OCI-LY7 (cell line): ENCODE measurements at places on chromosomes 3 and 15.

DNA sequence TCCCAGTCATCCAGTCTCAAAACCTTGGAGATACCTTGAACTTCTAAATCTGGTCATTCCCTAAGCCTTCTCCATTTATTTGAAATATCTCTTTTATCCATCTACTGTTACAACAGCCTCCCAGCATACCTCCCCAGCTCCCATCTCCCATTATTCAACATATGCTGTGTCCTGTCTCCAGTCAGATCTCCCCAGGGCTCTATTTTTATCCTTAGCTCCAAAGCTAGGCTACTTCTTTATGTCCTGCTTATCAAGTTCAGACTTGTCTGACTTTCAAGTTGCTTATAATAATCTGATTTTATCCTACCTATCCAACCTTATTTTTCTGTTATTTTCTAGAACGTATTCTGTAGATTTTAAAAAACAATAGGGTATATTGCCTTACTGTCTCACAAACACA is 44.2 kb downstream of the IQGAP1 start:
- DNase-seq, result no peak

- DNase-seq, result peak; percentile 69
Measured at GRCh38 chr3:113985541-113985940, 37.7 kb downstream of the ZDHHC23 start.

GRCh38 chr3:125054449-125055329 is 1.1 kb downstream of the HEG1 start:
- peak; percentile 21 for DNase-seq

GRCh38 chr3:17515445-17516234 is 226.8 kb downstream of the TBC1D5 start:
- no peak for DNase-seq

GRCh38 chr3:43921056-43921648 is 230.4 kb downstream of the ABHD5 start:
- DNase-seq, result no peak

GRCh38 chr3:44899683-44900367 is 25.4 kb downstream of the TGM4 start:
- no peak for DNase-seq

GRCh38 chr3:138125548-138126221 is 6.5 kb downstream of the A4GNT start:
- no peak for DNase-seq

DNA sequence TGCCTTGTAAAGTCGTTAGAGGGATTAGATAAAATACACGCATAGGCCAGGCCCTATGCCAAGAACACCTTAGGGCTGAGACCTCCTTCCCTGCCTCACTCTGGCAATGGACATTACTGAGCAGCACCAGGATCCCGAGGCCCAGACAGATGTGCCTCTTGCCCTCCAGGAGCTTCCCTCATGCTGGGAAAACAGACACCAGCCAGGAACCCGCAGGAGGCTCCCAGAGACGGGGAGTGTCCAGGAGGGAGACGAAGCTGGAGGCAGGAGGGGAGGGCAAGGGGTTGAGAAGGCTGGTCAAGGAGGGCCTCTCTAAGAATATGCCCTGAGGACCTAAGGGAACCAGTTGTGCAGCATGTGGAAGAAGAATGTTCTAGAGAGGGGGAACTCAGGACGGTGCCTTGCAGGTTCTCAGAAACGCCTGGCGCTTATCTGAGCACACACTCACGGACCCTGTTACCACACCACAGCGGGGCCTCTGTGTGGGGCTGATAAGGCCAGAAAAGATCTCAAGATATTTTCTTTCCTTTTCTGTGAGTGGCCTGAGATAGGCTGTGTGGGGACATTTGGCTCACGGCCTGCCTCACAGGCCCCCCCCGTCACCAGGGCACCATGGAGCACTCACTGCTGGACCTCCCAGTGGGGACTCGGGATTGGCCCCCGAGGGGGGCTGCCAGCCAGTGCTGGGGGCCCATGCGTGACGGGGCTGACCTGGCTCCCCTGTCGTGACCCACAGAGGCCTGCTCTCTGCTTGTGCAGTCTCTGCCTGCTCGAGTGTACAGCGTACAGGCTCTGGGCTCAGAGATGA is 22.0 kb upstream of the CYP11A1 start:
- no peak for DNase-seq

DNA sequence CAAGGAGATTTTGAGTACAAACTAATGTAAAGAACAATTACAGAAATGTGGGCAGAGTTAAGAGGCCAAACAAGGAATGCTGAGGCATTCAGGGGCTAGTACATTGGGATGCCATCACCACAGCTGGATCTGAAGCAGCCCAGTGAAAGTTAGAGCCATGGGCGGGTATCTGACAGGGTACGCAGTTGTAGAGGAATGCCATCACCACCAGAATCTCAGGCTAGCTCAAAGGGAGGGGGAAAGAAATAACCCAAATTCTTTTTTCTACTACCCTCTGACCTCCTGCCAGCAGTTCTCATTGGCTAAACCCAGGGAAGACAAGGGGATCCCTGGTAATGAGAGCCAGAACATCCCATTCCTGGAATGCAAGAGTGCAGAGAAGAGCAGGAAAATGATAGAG is 9.0 kb upstream of the TSC22D2 start:
- DNase-seq, result no peak

DNA sequence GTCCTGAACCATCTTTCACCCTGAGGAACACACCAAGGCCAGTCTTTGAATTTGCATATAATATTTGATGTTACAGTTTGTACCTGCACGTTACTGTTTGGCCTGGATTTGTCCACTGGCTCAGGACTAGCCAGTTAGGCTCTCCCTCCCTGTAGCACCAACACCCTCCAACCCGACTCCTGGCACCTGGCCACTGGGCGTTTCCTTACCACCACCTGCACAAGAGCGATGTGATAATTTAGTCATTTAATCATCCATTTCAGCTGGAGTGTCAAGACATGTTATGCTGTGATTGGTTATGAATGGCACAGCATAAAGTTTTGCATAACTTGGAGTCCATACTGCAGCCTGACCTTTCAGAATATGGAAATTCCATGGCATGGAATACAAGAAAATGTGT is 242.4 kb downstream of the KCNMB2 start:
- DNase-seq, result no peak

- DNase-seq, result no peak
Measured at GRCh38 chr3:59843821-59844220, 794.0 kb upstream of the CFAP20DC start.

DNA sequence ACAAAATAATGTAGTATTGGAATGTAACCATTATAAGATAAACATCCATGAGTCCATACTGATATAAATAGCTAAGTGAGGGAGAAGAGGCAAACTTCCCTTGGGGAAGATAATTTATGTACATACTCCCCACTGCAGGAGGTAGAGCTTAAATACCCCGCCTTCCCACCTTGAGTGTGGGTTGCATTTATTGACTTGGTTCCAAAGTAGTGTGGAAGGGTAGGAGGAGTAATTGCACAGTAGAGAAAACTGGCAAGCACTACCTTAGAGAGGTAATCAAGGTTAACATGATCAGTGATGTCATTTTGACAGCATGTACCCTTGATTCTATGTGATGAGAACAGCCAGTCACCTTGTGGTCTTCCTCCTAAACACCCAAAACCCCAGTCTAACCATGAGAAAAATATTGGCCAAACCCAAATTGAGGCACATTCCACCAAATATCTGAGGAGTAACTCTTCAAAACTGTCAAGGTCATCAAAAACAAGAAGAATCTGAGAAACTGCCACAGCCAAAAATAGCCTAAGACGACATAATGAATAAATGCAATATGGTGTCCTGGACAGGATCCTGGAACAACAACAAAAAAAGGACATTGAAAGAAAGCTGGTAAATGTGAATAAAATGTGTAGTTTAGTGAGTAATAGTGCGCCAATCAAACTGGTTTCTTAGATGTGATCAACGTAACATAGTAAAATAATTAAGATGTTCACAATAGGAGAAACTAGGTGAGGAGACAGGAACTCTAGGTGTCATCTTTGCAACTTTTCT is 774 bp upstream of the CNOT10 start:
- no peak for DNase-seq

GRCh38 chr3:173993299-173993698 is 595.8 kb downstream of the NLGN1 start:
- DNase-seq, result no peak

GRCh38 chr3:129123314-129124060 is 1.9 kb upstream of the RAB43 start:
- peak; percentile 42 for DNase-seq

- DNase-seq, result no peak
Measured at GRCh38 chr3:56621681-56622080, 61.4 kb downstream of the TASOR start.

- no peak for DNase-seq
Measured at GRCh38 chr3:161042023-161042501, 63.1 kb downstream of the B3GALNT1 start.

DNA sequence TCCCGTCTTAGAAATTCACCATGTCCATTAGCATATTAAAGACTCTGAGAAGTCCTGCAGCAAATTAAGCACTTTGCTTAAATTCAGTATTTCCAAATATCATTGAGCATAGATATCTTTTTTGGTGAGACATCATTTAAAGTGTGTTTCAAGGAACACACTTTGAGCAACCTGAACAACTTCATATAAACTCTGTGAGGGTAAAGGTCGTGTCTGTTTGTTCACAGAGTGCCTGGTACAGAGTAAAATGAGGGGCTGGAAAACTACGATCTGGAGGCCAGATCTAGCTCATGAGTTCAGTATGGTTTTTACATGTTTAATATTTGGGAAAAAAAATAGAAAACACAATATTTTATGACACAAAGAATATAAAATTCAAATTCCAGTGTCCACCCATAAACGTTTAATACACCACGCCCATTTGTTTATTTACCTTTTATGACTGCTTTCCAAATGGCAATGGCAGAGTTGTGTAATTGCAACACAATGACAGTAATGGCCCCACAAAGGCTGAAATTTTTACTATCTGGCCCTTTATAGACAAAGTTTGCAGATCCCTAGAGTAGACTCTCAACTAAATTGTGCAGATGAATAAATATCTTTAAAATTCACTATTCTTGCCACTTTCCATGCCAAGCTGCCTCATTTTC is 67.4 kb downstream of the SNTN start:
- no peak for DNase-seq

DNA sequence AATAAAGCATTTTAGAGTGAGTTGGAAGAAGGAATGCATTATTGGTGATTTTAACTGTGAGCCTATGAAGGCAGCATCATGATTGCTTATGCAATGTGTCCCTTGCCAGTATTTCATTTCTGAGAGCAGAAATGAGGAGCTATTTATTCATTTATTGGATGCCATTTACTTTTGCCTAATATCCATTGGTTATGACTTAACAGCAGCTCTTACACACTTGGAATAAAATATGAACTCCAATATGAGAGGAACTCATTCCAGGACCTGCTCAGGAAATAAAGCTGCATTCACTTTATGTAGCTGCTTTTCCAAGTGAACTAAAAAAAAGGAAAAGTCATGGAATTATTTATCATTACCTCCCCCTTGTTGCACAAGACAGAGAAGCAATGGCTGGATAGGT is 280.1 kb downstream of the LRTM1 start:
- DNase-seq, result no peak

DNA sequence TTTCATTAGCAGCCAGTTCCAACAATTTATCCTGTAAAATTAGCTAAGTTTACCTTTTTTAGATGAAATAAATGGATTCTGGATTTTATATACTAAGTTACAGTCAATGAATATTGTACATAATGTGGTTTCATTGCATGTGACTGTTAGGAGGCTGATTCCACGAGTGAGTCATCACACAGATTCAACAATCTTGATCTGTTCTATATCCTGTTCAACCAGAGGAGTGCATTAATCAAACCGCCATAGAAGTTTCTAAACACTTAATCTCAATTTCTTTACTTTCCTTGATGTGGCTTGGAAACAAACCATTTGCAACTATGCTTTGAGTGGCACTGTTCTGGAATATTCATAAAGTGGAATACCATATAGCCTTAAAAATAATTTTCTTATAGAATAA is 15.3 kb downstream of the DNAJC13 start:
- DNase-seq, result no peak

- DNase-seq, result no peak
Measured at GRCh38 chr3:57048052-57048671, 12.3 kb upstream of the SPATA12 start.

DNA sequence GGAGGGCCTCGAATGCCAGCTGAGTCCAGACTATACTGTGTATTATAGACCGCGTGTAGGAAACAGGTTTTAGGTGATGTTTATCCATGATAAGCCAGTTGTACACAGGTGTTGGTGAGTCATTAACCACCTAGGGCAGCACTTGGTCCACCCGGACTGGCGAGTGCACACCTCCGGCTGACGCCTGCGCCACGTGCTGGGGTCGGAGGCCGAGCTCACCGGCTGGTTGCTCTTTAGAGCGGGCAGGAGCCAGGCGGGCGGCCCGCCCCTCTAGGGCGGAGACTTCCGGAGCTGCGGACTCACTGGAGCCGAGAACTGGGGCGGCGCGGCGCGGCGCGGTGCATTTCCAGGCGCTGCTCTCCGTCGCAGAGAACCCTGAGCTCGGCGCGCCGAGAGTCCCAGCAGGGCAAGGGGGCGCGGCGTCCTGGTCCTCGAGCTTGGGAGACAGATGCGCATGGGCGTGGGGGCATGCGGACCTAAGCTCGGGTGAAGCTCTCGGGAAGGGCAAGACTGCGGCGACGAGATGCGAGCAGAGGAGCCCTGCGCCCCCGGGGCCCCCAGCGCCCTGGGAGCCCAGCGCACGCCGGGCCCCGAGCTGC is at the start of gene ESYT3:
ESYT3 (plus strand) TSS at position 341 of the 599 bp plus-strand sequence; CDS start at position 524, 183 bp downstream.
- no peak for DNase-seq

DNA sequence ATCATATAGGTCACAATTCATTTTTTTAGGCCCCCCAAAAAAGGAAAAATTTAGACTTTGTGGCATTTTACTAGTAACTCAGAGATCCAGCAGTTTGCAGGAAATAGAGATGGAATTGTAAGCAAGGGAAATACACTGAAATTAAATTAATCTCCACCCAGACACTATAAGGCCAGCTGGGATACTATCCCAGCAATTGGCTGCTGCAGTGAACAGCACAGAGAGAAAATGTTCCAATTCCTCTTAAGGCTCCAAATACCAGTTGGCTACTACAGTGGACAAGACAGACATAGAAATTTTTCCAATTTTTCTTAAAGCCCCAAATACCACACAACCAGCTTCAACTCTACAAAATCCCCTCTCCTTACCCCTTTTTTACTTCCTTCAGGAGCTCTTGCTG is 78.9 kb downstream of the ULK4 start:
- no peak for DNase-seq

DNA sequence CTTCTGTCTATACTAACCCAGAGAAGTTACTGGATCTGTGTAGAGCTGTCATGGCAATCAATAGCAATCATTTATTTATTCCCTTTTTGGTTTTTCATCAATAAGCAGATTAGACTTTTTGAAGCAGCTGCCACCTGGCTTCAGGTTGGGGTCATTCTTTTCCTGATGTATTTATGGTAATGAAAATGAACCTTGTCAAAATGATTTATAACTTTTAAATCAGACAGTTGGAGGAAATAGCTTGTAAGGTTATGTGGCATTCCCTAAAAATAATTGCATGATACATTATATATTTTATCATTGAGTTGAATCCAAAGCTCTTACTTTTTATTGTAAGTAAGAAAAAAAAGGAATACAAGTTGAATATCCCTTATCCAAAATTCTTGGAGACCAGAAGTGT is 8.6 kb downstream of the TIPARP start:
- DNase-seq, result no peak

GRCh38 chr3:114406922-114407321 is 113.1 kb downstream of the TIGIT start:
- DNase-seq, result no peak
